CD4-positive, alpha-beta T cell treated with Interleukin-2 at 100 ng/mL for 4 hours (primary cell): ENCODE measurements at places on chromosomes 13 and 19.

GRCh38 chr19:1428738-1429391, 9.3 kb upstream of the RPS15 start:
- DNase-seq: no peak

DNA sequence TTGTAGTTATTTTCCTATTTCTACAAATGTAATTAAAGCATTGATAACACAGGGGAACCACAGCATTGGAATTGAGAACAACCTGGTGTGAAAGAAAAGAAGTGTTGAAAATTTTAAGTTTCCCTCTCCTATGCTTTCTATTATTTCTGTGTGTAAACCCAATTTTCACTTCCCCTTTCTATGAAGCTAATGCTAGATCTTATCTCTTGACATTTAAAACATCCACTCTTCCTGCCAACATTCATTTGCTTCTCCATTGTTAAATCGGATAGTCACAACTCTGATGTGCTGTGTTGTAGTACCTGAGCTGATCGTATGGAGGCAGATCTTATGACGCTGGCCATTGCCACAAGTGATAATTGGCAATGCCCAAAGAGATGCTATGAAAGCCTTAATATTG, 203.0 kb downstream of the ITGBL1 start:
- no peak for DNase-seq

DNA sequence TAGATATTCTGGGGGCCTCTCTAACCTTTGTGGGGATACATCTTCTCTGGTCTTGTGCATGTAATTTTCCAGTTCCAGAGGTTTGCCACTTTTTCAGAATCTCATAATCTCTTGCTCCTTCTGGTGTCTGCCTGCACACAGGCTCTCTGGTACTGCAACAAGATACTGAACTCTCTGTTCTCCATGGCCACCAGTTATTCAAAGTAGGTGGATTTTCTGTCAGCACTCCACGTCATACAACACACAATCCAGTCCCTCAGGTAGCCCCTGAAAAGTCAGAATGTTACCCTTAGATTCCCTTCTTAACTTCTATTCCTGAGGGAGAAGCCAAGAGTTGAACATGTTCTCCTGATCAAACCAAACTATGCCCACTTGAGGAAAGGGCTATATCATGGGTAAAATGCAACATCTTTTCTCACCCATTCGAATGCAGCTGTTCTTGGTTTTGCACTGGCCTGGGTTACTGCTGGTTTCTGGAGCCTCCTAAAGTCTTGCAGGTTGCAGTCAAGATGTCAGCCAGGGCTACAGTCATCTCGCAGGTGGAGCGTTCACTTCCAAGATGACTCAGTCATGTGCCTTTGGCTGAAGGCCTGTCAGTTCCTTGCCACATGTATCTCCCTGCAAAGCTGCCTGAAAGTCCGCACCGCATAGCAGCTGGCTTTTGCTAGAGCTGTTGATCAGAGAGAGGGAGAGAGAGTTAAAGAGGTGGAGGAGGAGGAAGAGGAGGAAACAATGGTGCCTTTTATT, 57.7 kb upstream of the TUBA3C start:
- DNase-seq: no peak

- no peak for DNase-seq
These were observed 77.5 kb upstream of the PEG3 start for GRCh38 chr19:56917998-56918397.

DNA sequence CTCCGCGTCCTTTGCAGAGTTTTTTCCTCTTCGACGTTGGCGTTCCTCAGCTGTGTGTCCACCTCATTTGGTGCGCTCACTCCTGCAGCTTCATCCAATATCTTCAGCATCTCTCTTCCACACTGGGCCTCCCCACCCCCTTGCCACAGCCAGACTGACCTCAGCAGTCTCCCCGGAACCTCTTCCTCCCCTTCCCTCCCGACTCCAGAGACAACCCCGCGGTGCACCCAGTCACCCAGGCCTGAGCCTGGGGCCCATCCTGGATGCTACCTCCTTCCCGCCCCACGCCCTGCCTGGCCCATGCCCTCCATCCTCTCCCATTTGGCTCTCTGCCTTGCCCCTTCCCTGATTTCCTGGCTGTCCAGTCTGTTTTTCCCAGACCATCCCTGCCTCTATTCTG, 8.1 kb upstream of the C5AR2 start:
- DNase-seq: no peak

DNA sequence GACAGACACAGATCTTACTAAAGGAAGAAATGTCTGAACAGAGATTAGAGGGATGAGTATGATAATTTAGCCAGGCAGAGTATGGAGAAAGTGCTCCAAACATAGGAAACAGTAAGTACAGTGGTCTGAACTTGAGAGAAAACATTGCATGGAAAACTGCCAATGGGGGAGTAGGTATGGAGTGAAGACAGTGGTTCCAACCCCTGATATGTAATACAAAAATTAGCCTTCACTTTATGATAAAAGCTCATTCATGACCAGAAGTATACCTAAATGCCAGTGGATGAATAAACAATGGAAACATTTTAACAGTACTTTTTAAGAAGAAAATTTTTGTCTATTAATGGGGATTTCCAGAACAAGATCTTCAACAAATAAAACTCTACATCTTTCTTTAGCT, 334.0 kb downstream of the DIAPH3 start:
- no peak for DNase-seq

- DNase-seq: no peak
These were observed 117.2 kb downstream of the FREM2 start for GRCh38 chr13:38804061-38804460.

GRCh38 chr19:18232540-18233223, 6.4 kb upstream of the PDE4C start:
- no peak for DNase-seq

DNA sequence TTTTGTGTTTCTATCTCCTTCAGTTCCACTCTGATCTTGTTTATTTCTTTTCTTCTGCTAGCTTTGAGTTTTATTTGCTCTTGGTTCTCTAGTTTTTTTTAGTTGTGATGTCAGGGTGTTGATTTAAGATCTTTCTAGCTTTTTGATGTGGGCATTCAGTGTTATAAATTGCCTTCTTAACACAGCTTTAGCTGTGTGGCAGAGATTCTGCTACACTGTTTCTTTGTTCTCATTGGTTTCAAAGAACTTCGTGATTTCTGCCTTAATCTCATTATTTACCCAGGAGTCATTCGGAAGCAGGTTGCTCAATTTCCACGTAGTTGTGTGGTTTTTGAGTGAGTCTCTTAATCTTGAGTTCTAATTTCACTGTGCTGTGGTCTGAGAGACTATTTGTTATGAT, 251.7 kb upstream of the HTR2A start:
- DNase-seq: no peak

DNA sequence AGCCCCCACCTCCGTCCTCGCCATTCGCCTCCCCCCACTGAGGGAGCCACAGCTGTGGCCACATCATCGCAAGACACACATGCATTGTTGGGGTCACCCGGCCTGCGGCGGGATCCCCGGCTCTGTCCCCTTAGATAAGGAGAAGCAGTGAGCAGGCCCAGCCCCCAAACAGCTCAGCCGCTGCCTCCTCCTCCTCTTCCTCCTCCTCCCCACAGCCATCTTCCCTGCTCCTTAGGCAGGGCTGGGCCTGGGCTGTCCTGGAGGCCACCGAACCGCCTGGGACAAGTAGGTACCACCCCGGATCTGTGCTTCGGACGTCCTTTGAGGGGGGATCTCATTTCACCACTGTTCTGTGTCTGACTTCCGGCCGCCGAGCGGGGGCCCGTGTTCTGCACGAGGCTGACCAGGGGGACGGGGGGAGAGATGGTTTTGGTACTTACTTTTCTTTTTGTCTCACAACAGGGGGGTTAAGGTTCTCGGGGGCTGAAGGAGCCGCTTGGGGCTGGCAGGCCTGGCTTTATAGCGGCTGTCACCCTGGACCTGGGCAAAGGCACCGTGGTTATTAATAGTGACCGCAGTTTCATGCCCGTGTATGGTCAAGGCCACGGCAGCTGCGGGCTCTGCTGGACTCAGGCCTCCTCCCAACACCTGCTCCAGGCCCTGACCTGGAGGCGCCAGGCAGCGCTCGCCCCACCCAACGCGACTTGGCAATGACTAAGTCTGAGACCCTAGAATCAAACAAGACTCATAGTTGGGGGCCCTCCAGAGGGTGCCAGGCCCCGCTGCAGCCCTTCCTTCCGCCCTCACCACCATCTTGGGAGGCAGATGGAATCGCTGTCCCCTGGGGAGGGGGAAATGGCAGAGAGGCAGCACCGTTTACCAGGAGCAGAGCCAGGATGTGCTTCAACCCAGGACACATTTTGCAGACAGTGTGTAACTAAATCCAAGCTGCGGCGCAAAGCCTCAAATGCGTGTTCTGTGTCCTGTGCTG, 18.3 kb downstream of the NMRK2 start:
- DNase-seq: no peak

- no peak for DNase-seq
These were observed 21.0 kb upstream of the GDF15 start for GRCh38 chr19:18364826-18365528.

- no peak for DNase-seq
These were observed 5.5 kb upstream of the NDUFS7 start for GRCh38 chr19:1377965-1378785.
